ENCODE measurements at places on chromosomes 6 and 20.

DNA sequence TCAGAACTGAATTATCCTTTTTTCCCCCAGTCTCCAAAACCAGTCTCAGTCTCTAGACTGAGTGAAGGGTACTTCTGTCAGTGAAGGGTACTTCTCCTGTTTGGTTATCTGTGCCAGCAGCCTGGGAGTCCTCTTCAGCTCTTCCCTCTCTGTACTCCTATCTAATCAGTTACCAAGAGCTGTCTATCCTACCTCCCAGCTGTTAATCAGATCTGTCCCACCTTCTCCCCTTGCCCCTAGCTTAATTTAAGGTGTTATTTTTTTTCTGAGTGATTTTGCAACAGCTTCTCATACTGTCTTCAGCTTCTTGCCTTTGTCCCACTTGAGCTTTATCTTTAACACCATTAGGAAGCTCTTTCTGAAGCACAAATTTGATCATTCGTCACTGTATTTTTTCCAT is 491.9 kb upstream of the SOX4 start:
- no peak for DNase-seq

DNA sequence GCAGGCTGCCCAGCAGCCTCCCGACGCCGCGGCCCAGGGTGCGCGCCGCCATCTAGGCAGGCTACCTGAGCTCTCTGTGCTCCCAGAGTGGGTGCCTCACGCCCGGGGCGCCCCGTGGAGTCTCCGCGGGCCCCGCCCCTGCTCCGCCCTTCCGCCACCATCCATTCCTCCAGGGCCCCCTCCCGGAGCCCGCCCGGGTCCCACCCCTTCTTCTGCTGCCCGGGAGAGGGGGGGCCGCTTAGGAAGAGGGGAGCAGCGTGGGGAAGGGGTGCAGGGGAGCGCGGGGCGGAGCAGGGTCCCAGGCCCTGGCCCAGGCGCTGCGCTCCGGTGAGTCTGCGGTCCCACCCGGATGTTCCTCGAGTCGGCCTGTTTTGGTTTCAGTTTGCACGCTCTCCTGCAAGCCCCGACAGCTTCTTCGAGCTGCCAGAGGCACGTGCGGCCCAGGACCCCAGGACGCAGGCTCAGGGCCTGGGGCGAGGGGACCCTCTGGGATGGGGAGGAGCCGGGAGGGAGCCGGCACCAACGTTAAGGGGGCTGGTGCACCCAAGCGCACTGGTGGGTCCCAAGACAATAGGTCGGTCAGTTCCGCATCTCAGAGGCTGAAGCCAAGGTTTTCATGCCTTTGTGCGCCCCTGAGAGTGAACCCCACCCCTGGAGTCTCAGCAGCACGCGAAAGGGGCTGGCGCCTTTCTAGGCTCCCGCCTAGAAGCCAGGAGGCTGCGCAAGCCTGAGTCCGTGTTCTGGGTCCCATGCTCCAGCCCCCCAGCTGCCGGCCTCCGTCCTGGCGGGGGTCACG is at the start of gene ACSS1:
ACSS1 (minus strand) TSS at position 89 of the 796 bp plus-strand sequence; CDS start at position 52, 37 bp downstream.
- DNase-seq, result peak; percentile 44

- peak; percentile 87 for DNase-seq
These were observed at the start of gene HMGN3 for GRCh38 chr6:79234150-79235022. Gene HMGN3 (minus strand): TSS chr6:79234682.

GRCh38 chr6:55668591-55668990 is 89.6 kb upstream of the HMGCLL1 start:
- DNase-seq, result no peak

- no peak for DNase-seq
These were observed 25.9 kb upstream of the ROS1 start for GRCh38 chr6:117451671-117452070.

GRCh38 chr20:31845300-31845863 is at the start of gene FOXS1:
Gene FOXS1 (minus strand): TSS chr20:31845604. CDS start chr20:31845542, 62 bp downstream.
- no peak for DNase-seq

DNA sequence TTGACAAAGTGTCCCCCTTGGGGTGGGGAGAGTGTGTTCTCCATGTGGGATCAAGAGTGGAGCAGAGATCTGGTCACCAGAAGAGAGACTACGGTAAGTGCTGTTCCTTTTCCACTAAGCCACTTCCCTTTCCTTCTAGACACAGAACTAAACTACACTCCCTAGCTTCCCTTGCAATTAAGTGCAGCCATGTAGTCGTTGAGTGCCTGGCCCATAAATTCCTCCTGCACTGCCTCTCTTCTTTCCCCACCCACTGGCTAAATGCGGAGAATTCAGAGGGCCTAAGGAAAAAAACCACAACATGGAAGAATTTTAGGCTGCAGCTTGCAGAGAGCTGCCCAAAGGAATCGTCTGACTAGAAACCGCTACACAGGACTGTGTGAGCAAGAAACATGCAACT is 1.5 kb downstream of the WDR27 start:
- DNase-seq, result no peak

- no peak for DNase-seq
These were observed 82.6 kb downstream of the OR2B2 start for GRCh38 chr6:27829453-27830211.

DNA sequence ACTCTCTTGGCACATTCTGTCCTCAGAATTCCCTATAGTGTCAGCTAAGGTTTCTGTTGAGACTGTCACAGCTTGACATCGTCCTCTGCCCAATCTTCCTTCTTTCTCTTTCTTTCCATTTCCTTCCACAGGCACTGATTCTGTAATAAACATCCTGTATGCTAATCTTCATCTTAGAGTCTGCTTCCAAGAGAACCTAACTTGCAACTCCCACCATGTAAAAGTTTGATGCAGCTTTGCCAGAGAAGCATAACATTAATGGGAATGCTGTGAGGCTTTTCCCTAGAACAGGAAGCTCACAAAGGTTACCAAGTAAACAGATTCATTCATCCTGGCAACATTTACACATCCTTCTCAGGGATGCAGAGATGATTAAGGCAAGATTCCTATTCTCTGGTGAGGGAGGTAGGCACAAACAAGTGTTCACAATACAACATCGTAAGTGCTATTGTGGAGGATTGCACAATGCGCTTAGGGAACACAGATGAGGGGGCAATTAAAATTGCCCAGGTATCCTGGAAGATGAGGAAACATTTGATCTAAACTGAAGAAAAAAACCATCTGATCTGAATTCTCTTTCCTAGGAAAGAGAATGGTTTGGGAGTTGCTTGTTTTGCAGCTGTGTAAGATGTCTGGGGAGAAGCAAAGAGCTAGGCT is 74.7 kb downstream of the GRM1 start:
- DNase-seq, result no peak

DNA sequence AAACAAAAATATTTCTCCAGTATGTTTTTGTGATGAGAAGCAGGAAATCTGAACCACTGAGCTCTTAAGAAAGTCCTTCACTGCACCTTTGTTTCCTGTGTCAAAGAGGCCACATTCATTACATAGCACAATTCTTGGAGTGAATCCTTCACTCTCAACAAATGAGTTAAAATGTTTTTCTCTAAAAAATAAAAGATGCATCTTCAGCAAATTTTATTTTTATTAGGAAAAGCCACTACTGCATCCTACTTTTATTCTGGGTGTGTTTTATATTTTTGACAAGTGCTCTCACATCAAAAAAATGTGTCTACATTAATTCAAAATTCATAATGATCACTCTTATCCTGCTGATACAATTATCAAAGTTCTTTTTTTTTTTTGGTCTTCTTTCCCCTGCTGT is 76.3 kb downstream of the PLCB4 start:
- no peak for DNase-seq

DNA sequence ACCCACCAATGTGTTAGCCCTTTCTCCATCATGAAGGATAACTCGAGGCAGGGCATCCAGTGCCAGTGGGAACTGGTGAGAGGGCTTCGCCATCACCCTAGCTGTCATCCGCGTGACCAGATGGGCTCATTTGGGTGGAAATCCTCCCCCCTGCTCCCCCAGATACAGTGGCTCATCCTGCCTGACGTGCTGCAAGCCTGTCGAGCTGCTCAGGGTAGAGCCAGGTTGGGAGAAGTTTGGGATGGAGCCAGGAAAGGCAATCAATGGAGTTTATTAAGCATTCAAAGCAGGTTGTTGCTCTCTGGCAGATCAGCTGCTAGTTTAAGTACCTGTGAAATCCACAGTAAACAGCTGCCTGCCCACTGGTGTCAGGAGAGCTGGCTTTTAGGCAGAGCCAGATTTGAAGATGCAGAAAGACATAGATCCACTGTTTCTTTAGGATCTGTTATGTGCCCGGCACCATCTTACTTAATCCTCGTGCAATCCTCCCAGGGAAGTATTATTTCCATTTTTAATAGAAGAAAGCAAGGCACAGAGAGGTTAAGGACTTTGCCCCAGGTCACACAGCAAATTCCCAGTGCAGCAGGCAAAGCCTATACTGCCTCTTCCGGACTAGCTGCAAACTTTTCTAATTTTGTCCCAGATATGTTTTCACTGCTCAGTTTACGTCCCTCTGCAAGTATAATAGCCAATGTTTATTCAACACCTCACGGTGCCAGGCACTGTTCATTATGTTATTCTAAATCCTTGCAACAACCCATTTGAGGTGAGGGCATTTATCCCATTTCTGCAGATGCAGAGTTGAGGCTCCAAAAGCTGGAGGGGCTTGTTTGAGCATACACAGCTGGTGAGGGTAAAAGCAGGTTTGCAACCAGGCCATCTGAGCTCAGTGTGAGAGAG is 54.1 kb upstream of the KCNG1 start:
- DNase-seq, result no peak

DNA sequence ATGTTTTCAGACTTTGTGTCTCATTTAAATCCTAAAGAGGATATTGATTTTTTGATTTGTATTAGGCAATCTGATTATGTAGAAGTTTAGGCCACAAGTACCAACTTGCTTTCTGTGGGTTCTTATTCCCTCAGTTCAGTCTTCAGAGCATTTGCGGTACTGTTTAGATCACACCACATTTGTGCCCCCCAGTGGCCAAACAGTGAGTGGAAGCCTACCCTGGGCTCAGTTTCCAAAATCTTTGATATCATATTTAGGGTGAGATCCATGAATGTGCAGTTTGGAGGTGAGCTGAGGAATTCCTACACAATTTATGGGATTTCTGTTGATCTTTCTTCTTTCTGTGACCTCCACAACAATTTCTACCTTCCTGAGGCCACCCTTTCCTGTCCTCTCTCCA is 92.3 kb upstream of the FUT9 start:
- no peak for DNase-seq

- DNase-seq, result no peak
These were observed 113.3 kb upstream of the EEF1E1 start for GRCh38 chr6:8215631-8216030.

DNA sequence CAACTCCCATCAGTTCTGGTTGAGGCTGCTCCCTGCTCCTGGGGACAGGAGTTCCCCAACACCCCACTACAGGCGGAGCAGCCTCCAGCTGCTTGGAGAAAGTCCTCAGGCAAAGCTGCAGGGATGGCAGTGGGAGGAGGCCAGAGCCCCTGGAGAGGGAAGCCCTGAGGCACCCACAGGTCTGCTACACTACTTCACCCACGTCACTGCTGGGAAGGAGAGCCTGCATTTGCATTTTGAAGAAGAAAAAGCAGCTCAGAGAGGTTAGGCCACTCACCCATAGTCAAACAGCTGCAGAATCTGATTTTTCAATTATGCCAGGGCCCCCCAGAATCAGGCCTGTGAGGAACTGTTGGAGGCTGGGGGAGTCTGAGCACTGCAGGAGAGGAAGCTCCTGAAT is 17.2 kb downstream of the BFSP1 start:
- no peak for DNase-seq
